ENCODE measurements at places on chromosomes 12 and 14.

- no peak for DNase-seq
Observed at GRCh38 chr12:57842342-57843294, 3.9 kb downstream of the CTDSP2 start.

DNA sequence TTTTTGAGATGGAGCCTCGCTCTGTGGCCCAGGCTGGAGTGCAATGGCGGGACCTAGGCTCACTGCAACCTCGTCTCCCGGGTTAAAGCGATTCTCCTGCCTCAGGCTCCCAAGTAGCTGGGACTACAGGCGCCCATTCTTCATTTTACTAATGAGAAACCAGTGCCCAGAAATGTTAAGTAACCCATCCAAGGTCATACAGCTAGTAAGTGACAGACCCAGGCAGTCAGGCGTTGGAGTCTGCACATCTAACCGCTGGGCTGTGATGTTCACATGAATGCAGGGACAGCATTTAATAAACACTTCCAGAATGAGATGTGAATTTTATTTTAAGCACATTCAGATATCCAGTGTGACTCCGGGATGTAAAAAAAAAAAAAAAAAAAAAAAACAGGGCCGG, 1.3 kb upstream of the TRIP11 start:
- no peak for DNase-seq

GRCh38 chr12:104809706-104810385, 148.2 kb downstream of the SLC41A2 start:
- DNase-seq = no peak

DNA sequence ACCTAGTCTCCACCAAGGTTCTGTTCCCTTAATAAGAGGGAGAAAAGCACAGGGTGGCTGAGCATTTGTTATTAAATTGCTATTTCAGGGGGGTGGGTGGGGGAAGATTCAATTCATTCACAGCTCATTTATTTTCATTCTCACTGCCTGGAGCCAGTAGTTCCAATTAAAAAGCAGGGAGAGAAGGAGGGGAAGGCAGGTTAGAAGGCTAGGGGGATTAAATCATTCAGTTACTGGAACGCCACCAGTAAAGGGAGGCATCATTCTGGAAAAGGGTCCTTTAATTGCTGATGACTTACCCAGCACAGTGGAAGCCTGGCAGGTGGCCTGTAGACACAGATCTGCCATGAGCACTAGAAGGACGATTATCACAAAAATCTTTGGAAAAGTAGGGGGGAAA, 47.4 kb downstream of the NIN start:
- no peak for DNase-seq

- no peak for DNase-seq
Observed at GRCh38 chr14:33992274-33993007, 41.6 kb upstream of the EGLN3 start.

DNA sequence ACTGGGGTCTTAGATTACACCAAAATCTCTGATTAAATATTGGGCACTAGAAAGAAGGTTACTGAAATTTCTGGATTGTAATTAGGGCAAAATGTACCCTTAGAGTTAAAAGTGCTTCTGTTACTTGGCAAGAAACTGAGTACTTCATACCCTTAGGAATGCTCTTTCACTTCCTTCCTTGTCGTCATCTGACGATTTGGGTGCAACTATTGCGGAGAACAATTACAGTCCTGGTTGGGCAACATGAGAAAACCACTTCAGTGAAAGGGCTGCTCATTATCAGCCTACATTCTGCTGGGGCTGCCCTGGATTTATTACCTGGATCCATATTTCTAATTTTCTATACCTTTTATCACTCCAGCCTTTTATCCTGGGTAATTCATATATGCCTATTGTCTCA, 348.5 kb upstream of the MDGA2 start:
- no peak for DNase-seq

DNA sequence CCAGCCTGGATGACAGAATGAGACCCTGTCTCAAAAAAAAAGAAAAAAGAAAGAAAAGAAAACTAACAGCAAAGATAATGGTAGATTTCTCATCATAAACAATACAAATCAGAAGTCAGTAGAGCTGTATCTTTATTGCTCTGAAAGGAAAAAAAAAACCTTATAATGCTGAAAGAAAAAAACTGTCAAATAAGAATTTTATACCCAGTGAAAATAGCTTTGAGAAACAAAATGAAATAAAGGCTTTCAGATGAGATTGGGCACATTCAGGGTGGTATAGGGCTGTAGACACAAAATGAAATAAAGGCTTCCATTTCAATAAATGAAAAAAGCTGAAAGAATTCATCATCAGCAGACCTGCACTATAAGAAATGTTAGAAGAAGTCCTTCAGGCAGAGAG, 105.0 kb upstream of the FOXN3 start:
- DNase-seq = no peak

- DNase-seq = no peak
Observed at GRCh38 chr12:49345825-49346658, 646 bp upstream of the DNAJC22 start.

- DNase-seq = no peak
Observed at GRCh38 chr12:110917467-110917866, 2.9 kb downstream of the MYL2 start.

DNA sequence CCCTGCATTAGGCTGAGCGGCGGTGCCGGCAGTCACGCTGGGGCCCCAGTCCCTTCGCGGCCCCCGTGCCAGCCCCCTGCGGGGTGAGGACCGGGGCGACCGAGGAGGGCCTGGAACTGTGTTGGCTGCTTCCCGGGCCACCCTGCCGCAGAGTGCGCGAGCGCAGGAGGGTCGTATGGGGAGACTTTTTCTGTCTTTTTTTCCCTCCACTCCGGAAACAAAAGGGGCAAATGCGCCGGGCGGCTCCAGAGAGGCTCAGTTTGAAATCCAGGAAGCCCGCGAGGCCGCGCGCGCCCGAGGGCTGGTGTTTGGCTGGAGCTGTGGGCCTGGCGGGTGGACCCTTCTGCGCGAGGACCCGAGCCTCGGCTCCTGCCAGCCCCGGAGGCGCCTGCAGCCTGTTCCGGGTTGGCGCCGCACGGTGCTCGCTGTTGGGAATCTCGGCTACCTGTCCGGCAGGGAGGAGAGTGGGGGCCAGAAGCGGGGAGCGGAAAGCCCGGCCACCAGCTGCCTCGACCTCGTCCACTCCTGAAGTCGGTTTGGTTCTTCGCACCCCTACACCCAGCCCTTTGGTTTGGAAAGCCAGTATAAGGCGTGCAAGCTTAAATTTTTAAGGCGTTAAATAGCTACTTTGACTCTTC, 638 bp downstream of the PLEKHG3 start:
- DNase-seq = no peak

- DNase-seq = no peak
Observed at GRCh38 chr14:62451221-62451620, 594.0 kb downstream of the KCNH5 start.

DNA sequence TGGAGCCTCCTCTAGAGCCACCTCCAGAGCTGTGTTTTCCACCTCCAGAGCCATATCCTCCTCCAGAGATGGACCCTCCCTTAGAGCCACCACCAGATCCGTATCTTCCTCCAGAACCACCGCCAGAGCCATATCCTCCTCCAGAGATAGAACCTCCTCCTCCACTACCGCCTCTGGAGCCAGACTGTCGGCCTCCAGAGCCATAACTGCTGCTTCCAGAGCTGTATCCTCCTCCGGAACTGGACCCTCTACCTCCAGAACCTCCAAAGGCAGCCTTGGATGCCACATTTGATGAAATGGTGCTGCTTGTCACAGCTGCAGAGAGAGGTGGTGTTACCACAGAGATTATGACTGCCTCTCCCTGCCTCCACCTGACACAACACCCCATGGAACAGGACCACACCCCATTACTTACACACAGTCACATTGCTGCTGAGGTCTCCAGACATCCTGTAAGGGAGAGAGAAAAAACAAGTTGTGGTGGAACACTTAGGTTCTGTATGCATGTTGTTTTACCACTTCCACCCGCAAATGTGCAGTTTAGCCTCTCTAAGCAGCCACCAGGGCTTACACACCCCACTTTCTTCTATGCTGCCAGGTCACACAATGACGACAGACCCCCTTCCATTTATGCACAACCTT, 6.8 kb downstream of the KRT2 start:
- peak; percentile 44 for DNase-seq

- peak; percentile 47 for DNase-seq
Observed at GRCh38 chr14:60327447-60328331, 78.7 kb downstream of the PPM1A start.

GRCh38 chr12:21583587-21583986, 21.1 kb downstream of the GYS2 start:
- DNase-seq = no peak

DNA sequence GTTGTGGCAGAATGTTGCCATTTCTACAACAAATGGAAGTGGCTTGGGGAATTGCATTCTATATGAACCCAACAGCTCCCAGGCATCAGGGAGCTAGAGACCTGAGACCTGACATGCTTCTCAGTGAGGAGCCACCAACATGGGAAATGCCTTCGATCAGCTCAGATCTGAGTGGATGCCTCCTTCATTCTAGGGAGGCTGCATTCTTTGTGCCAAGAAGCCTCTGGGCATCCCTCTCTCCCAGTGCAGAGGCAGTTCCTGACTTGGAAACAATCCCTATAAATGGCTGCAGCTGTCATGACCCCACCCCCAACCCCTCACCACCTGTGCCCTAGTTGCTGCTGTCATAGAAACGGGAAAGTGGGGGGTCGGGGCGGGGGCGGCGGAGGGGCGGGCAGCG, 196.3 kb downstream of the PPM1H start:
- DNase-seq = no peak

- DNase-seq = no peak
Observed at GRCh38 chr14:80212023-80212397, 706 bp upstream of the DIO2 start.

GRCh38 chr12:104720339-104721038, 237.6 kb downstream of the SLC41A2 start:
- peak; percentile 76 for DNase-seq

DNA sequence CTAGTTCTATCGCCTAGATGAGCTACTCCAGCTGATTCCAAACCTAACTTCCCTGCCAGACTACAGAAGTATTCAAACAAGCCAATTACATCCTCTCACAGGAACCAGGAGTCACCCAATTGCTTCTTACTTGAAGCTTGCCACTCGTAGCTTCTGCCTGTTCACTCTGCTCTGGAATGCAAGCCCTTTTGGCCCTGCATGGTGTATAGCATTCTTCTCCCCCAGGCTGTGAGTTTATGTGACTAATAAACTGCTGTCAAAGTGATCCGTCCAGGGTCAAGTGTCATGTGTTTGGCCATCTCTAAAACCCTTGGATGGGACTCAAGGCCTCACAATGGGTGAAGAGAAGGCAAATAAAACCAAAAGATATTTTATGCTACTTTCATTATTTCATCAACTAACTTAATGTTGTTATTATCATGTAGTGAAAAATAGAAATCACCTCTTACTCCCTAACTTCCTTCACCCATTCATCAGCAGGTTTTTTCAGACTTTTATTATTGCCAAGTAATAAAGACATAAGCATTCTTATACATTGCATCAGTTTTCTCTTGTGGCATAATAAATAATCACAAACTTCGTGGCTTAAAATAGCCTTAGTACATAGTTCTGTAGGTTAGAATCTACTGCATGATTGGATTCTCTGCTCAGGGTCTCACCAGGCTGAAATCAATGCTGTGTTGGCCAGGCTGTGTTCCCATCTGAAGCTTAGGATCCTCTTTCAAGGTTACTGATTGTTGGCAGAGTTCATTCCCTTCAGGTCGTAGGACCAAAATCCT, 1981.7 kb upstream of the FLRT2 start:
- no peak for DNase-seq

- DNase-seq = no peak
Observed at GRCh38 chr12:47276253-47276620, 196.5 kb upstream of the AMIGO2 start.

- no peak for DNase-seq
Observed at GRCh38 chr12:56894698-56895368, 39.4 kb downstream of the SDR9C7 start.

DNA sequence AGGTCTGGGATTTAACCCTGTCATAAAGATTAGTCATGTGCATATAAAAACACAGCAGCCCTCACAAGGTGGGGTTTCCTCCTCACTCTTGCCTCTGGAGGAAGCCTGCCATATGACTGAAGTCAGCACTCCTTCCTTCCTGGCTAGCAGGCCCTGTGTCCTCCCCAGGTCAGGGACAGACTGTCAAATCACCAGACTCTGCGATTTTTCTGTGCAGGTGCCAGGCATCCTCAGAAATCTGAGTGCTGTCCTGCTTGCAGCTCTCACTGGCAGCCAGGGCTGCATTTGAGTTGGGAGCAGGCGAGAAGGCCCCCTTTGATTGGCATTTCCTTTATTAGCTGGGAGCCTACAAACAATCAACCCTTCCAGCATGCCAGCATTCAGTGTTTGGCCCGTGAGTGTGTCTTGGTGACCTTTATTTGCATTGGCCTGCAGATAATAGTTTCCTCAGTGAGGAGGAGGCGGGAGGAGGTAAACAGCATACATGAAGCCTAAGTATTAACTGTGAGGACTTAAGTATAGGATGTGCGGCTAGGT, 183.8 kb upstream of the ARHGAP5 start:
- DNase-seq = no peak

DNA sequence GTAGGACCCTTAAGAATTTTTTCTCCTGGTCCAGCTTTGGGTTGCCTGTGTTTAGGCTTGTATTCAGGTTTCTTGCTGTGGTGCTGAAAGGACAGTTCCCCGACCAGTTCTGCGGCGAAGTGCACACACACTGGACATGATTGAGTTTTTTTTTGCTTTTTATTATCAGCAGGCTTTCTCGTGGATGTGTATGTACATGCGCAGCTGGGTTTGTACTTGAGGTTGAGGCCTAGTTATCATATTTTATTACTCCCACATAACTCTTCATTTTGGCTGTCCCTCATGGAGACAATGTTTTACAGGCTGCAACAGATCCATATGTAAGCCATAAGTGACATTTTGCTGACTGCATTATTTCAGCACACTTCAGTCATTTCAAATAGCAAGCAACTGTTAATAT, 2.5 kb downstream of the SCN8A start:
- no peak for DNase-seq

DNA sequence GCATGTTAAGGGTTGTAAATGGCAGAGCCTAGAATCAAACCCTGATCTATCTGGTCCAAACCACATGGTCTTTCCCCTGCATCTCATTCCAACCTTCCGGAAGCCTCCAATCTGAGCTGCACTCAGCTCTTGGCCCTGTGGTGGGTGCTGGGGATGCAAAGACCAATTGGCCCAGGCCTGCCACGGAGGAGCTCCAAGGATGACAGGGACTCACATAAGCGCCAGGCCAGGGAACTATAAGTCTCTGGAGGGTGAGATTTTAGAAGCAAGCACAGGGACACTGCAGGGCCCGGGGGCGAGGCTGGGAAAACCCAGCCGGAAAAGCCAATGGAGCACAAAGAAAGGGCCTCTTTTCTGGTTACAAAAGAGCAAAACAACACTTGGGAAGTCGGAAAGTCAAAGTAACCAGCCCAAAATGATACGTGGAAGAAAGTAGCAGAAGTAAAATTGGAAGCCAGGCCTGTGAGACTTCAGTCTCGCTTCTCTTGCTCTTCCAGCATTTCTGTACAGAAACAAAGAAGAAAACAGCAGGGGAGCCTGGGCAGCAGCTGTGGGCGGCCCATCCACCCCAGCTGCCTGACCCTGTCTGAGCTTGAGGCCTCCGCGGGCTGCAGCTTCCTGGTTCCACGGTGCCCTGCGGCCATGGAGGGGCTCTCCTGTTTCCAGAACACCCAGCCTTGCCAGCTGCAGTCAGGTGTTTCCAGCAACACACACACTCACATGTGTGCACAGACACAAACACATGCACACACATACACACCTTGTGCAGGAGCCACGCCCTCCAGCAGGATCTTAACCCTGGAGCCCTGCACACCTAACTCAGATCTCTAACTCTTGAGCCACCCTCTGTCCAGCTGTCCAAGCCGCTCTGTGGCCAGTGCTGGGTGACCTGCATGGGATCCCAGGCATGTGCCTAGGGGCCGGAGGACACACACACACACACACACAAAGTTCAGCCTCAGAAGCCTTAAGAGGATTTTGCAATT, 178.2 kb downstream of the BCL11B start:
- no peak for DNase-seq

- no peak for DNase-seq
Observed at GRCh38 chr12:91890742-91891141, 254.9 kb downstream of the BTG1 start.

All from activated T-cell treated with anti-CD3 and anti-CD28 coated beads, Interleukin-2, amount 50 U/mL, for 1 hour (primary cell).